ENCODE measurements at places on chromosomes 4 and X.

- DNase-seq = no peak
Measured at GRCh38 chr4:133972586-133972985, 229.0 kb downstream of the PABPC4L start.

GRCh38 chr4:183335369-183335940 lies 13.2 kb upstream of the CLDN24 start:
- DNase-seq = no peak

DNA sequence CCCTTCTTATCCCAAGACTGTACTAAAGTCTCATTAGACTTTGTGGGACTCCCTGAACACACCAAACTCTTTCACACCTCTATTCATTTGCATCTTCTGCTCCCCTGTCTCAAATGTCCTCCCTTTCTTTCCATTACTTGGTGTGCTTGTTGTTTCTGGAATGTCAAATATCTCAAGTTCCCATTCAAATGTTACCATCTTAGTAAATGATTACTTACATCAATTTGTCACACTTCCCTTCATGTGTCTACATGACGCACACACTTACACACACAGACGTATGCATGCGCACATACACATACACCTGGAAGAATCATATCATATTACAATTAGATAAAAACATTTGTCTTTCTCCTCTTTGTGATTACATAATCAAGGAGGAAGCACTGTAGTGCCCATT lies 210.8 kb upstream of the TEX13C start:
- DNase-seq = no peak

GRCh38 chr4:140924761-140925392 lies 168.7 kb upstream of the TBC1D9 start:
- DNase-seq = no peak

GRCh38 chrX:154457491-154458115 lies 478 bp upstream of the PLXNA3 start:
- peak; percentile 51 for DNase-seq

DNA sequence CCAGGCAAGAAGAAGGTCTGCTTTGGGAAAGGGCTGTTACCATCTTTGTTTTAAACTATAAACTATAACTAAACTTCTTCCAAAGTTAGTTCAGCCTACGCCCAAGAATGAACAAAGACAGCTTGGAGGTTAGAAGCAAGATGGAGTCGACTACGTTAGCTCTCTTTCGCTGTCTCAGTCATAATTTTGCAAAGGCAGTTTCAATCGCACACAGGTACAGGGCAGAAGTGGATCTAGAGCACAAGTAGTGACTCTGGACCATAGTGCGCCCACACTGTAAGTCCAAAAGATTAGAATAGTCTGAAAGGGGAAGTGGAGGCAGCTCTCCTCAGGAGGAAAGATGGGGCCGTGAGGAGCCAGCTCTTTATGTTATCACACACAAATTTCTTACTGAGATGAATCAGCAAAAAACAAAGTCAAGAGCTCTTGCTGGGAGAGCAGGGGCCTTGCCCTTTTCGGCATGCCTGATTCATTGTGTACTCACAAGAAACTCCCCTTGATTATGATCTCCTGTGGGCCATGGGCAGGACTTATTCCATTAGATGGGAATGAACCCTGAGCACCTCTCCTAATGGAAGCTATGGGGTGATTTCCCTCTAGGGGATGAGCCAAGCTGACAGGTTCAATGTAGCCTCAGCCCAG lies 58.6 kb downstream of the FUNDC1 start:
- DNase-seq = no peak

- no peak for DNase-seq
Measured at GRCh38 chr4:110793381-110793801, 170.5 kb upstream of the PITX2 start.

DNA sequence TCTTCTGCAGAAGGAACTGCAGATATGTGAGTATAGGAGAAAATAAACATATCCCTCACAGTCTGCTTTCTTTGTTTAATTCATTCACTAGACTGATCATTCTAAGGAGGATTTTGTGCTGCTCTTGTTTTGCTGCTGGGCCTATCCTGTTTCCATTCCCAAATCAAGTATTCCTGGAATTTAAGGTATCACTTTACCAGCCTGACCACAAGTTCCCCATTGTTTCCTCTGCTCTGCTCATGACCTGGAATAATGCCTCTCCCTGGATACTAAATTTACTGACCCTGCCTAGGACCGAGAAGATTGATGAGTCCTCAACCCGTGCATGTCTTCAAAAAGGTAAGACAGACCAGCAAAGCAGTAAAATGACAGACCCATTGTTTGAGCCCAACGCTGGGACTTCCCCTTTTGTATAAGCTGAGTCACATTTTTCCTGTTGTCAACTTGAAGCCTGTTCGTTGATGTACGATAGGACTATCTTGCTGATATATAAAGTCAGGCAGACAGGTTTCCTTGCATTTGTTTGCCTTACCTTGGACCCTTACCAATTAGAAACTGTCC lies 85.5 kb upstream of the TET2 start:
- DNase-seq = peak; percentile 23

GRCh38 chrX:147498796-147499195 lies 412.9 kb upstream of the FMR1 start:
- no peak for DNase-seq

- peak; percentile 57 for DNase-seq
Measured at GRCh38 chr4:55947912-55948725, 626 bp upstream of the CEP135 start.

GRCh38 chr4:101103381-101104142 lies 243.8 kb downstream of the PPP3CA start:
- no peak for DNase-seq

- no peak for DNase-seq
Measured at GRCh38 chr4:53994382-53995102, 69.9 kb downstream of the CHIC2 start.

DNA sequence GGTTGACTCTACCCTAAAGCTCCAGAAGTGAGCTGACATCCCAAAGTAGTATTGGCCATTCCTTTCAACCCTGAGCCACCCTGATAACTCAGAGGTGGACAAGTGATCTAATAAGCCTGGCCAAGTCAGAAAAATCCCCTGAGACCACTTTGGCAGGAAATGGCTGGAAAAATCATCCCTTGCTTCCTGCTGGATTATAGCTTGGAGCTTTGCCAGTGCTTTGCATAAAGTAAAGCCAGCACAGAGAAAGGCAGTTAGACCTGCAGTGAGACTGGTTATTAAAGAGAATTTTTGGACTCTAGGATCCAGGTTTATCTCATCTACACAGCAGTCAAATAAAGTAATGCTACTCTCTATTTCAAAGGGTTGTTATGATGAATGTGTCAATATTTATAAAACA lies 6.4 kb downstream of the CXCL3 start:
- no peak for DNase-seq

- DNase-seq = peak; percentile 16
Measured at GRCh38 chrX:44245733-44246132, 97.7 kb downstream of the EFHC2 start.

DNA sequence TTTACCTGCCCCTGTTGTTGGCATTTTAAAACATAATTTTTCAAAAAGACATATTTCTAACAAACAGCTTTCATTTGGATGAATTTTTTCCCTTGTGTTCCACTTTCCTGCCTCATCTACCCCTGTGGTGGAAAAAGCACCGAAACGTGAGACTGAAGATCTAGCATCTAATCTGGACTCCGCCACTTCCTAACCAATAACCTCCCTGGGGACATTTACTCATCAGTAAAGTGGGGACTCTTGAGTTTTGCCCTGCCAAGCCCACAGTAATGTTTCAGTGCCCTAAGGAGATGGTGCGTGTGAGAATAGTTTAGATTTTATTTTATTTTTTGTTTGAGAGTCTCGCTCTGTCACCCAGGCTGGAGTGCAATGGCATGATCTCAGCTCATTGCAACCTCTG lies 56.7 kb downstream of the ADGRG2 start:
- no peak for DNase-seq

DNA sequence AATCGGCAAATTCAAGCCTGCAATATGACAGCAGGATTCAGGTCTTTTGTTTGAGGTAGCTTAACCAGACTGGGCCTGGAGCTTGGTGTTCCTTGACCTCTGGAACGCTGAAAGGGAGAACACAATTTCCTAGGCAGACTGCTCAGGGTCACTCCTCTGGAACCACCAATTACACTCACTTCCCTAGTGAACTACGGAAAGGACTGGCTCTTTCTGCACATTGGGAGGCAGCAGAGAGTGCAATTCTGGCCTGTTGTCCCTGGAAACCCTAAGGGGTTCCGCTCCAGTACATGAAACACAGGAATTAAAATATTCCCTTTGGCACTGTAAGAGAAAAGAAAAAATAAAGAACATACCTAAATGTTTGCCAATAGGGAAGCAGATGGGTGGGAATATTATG lies 58.6 kb downstream of the GPC3 start:
- DNase-seq = no peak

DNA sequence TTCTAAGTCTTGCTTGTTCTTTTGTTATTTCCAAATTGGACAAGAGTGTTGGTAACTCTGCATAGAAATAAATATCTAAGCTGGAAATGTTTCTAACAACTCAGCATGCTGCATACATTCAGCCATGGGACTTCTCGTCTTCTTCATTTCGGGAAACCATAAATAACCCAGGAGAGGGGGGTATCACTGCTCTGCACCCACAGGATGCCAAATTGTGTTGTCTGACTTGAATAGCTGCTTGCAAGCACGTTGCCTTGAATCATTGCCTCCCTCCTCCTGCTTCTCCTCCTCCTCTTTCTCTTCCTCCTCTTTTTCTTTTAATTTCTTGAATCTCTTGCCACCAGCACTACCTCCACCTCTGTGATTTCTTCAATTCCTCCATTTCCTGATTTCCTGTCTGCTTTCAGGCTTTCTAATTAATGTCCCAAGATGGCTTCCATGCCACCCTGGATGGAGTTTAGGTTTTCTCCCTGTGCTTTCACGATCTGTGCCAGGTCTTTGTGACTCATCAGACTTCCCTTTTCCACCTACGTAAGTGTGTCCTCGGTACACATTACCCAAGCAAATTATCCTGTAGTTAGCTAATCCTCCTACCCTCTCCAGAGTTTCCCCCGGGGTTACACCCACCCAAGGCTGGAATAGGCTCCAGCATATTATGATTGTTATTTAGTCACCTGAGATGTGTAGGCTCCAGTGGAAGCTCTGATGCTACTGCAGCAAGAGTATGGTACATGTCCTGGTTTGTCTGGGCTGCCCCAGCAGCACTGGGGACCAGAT lies 122.6 kb upstream of the VCX3B start:
- no peak for DNase-seq

DNA sequence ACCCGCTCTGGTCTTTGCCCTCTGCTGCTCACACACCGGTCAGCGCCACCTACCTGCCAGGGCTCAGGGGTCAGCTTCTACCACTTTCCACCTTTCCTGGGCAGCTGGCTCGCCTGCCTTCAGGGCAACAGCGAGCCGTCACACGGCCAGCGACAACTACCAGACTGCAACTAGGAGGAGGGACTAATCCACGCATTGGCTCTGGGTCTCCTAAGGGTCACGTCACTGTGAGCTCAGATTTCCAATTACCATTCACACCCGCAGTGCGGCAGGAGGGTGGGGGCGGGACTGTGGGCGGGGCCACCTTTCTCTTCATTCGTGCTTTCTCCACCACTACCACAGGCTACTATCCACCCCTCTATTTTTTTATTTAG lies at the start of gene BEX5:
Gene BEX5, minus strand, starts transcription at position 172 of the 374 bp plus-strand sequence. CDS start 1,712 bp downstream, outside the sequence.
- peak; percentile 43 for DNase-seq

DNA sequence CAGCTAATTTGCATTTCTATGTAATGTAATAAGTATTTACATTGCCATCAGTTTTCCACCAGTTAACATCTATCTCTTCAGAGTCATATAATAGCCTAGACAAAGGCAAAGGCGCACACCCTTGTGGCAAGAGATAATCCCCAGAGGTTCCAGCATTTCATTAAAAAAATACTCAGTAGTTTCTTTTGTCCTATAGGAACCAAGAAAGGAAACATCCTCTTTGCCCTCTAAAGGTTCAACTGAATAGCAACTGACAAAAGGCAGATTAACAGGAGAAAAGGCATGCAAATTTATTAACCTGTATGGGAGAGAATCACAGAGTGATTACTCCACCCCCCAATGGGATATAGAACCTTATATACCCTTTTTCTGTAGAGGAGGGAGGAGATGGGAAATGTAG lies 48.4 kb downstream of the MAGEB17 start:
- no peak for DNase-seq

Measured in activated naive CD4-positive, alpha-beta T cell treated with anti-CD3 and anti-CD28 coated beads, Interleukin-2, amount 50 U/mL, for 16 hours (primary cell).